Glutamatergic neuron (in vitro differentiated cells): ENCODE measurements at places on chromosomes 3 and 15.

GRCh38 chr15:81751256-81751655 lies 294.6 kb downstream of the MEX3B start:
- H3K4me1 ChIP-seq: peaks cover 52% of the 10 kb centered on the region
- peak overlapping the region; percentile 100 for H3K27ac ChIP-seq
- no peak for DNase-seq
- H3K4me3 ChIP-seq: no peak overlapping the region

DNA sequence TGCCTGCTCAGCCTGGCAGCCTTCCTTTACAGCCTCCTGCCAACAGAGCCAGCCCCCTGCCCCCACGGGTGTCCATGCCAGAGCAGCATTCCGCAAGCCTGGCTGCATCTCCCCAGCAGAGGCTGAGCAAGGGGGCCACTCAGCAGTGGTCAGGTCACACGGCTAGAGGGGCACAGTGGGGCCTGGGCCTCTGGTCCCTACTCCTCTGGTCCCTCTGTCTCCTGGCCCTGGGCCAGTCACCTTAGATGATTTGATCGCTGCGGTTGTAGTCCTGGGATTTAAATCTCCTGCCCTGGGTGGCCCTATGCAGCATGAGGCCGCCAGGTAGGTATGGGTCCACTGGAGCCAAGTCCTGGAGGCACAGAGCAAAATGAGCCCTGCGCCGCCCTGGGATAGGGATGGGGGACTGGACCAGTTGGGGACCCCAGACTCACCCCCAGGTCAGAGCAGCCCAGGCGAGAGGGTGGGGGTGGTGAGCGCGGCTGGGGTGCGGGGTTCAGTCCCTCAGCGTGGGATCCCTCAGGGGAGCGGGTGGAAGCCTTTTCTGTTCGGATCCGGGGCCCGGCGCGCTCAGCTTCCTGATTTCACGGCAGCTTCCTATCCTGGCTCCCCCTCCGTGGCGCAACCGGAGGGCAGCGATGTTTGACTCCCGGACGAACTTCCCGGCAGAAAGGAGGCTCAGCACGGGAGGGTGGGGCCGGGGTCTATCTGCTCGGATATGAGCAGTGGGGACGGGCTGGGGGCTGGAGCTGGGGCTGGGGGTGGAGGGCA lies at the start of gene ZBTB47:
ZBTB47 (plus strand) TSS at position 138 of the 771 bp plus-strand sequence. CDS start 4,659 bp downstream, outside the sequence.
- H3K4me1 ChIP-seq: peaks cover 41% of the 10 kb centered on the region
- H3K27ac ChIP-seq: peak within 1 kb of the TSS; percentile 91
- peaks cover 8% of the 10 kb centered on the region for H3K36me3 ChIP-seq
- H3K27me3 ChIP-seq: peaks cover 22% of the 10 kb centered on the region

DNA sequence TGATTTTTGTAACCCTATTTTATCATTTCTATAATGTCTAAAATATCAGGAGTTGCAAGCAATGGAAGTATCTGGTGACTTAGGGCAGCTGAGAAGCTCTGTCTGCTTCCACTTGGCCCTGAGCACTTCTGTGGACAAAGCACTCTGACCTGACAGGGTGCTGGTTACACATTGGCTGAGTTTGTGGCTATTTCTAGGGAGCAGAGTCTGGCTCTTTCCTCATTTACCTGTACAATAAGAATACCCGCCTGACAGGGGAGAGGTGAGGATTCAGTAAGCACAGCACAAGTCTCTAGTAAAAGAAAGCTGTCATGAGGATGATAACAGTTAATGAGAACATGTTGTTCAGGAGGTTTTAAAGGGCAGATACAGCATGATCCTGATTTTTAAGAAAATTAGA lies 33.3 kb upstream of the SPESP1 start:
- DNase-seq: no peak
- no peak overlapping the region for H3K27ac ChIP-seq
- H3K4me3 ChIP-seq: no peak overlapping the region
- H3K4me1 ChIP-seq: no peaks in the 10 kb centered on the region
- H3K36me3 ChIP-seq: peaks cover 8% of the 10 kb centered on the region
- H3K27me3 ChIP-seq: peaks cover 2% of the 10 kb centered on the region

DNA sequence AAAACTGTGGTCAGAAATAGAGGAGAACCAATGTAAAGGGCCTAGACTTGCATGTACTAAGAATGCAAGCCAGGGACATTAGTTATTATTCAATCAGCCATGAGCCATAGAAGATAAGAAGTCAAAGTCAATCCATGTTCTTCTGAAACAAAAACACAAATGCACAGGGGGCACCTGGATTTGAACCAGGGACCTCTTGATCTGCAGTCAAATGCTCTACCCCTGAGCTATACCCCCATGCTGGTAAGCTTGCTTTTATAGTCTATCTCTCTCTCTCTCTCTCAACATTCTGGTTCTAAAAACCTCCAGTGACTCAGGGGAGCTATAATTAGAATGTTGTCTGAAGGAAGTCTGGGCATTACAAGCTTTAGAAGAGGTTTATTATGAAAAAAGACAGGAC lies 85.6 kb upstream of the ACP3 start:
- no peak overlapping the region for H3K27ac ChIP-seq
- peaks cover 3% of the 10 kb centered on the region for H3K4me1 ChIP-seq
- no peak overlapping the region for H3K4me3 ChIP-seq
- peaks cover 5% of the 10 kb centered on the region for H3K27me3 ChIP-seq
- H3K36me3 ChIP-seq: peaks cover 4% of the 10 kb centered on the region

GRCh38 chr15:47820747-47821319 lies 103.5 kb downstream of the SEMA6D start:
- peaks cover 2% of the 10 kb centered on the region for H3K27me3 ChIP-seq
- no peaks in the 10 kb centered on the region for H3K36me3 ChIP-seq
- no peak for DNase-seq
- peaks cover 33% of the 10 kb centered on the region for H3K4me1 ChIP-seq
- H3K4me3 ChIP-seq: no peak overlapping the region
- no peak overlapping the region for H3K27ac ChIP-seq
